Motor neuron (in vitro differentiated cells): ENCODE measurements at places on chromosomes 16 and 17. TPM values are rescaled to one million over a fixed set of nuclear protein-coding genes. Genes with fewer than 3 reads are reported as not detected.

Gene ABCC3
- total RNA-seq = 0.81 and 1.7 TPM in 2 replicates

Gene PLA2G10
- total RNA-seq = 0.31 TPM in 1 of 2 replicates, not detected in the other

Gene GINS3
- total RNA-seq = 9.1 and 11.8 TPM in 2 replicates

Gene GPR139
- total RNA-seq = 0.27 and 0.50 TPM in 2 replicates

Gene AOC3
- 0.57 and 1.3 TPM in 2 replicates for total RNA-seq

Gene NPIPA2
- total RNA-seq = 1.9 and 3.2 TPM in 2 replicates

Gene OTOA
- 0.41 and 0.42 TPM in 2 replicates for total RNA-seq

Gene GPATCH8
- total RNA-seq = 96.4 and 101 TPM in 2 replicates

Gene CBX2
- 42.0 and 42.7 TPM in 2 replicates for total RNA-seq

Gene CES4A
- total RNA-seq = 5.4 and 6.3 TPM in 2 replicates

Gene SPNS3
- not detected in 2 replicates for total RNA-seq

Gene SPEM1
- not detected in 2 replicates for total RNA-seq

Gene ALOX15B
- 0.04 and 0.23 TPM in 2 replicates for total RNA-seq

Gene MAPT
- 2.3 and 4.4 TPM in 2 replicates for total RNA-seq

Gene DHX8
- total RNA-seq = 25.3 and 26.1 TPM in 2 replicates

Gene HS3ST3A1
- 13.5 and 15.1 TPM in 2 replicates for total RNA-seq

Gene SPATA22
- total RNA-seq = 0.09 TPM in 1 of 2 replicates, not detected in the other

Gene ZP2
- total RNA-seq = not detected in 2 replicates

Gene TNFRSF12A
- total RNA-seq = 7.7 and 11.2 TPM in 2 replicates

Gene NAGS
- 1.6 TPM in 2 replicates for total RNA-seq

Gene MAP2K6
- total RNA-seq = 15.9 and 17.6 TPM in 2 replicates

Gene HAP1
- 0.22 and 0.41 TPM in 2 replicates for total RNA-seq

Gene SOX9
- 1.6 and 1.8 TPM in 2 replicates for total RNA-seq

Gene WFDC1
- total RNA-seq = 1.8 and 1.9 TPM in 2 replicates

Gene G6PC1
- total RNA-seq = not detected in 2 replicates

Gene KRTAP3-1
- total RNA-seq = not detected in 2 replicates

Gene CDYL2
- total RNA-seq = 5.5 and 5.6 TPM in 2 replicates

Gene UBB
- 2,273 and 2,415 TPM in 2 replicates for total RNA-seq

Gene TMEM95
- 0.36 and 0.43 TPM in 2 replicates for total RNA-seq

Gene STAT5B
- 21.8 and 22.7 TPM in 2 replicates for total RNA-seq

Gene VMO1
- 1.7 and 1.9 TPM in 2 replicates for total RNA-seq

Gene DPEP2
- 0.13 TPM in 1 of 2 replicates, not detected in the other for total RNA-seq

Gene CCR7
- 0.64 and 0.82 TPM in 2 replicates for total RNA-seq

Gene P4HB
- 277 and 434 TPM in 2 replicates for total RNA-seq

Gene CSH1
- 0.24 and 0.34 TPM in 2 replicates for total RNA-seq

Gene TMEM220
- total RNA-seq = 1.4 and 1.8 TPM in 2 replicates

Gene CCDC92B
- total RNA-seq = 1.6 and 2.0 TPM in 2 replicates

Gene DNAAF8
- 0.99 and 1.7 TPM in 2 replicates for total RNA-seq

Gene ACAP1
- total RNA-seq = 11.3 and 15.5 TPM in 2 replicates

Gene PRSS36
- total RNA-seq = 1.5 and 1.9 TPM in 2 replicates
